ENCODE measurements at places on chromosomes 3 and 15.

GRCh38 chr15:40427188-40427587 lies 13.6 kb upstream of the BAHD1 start:
- no peak for DNase-seq

DNA sequence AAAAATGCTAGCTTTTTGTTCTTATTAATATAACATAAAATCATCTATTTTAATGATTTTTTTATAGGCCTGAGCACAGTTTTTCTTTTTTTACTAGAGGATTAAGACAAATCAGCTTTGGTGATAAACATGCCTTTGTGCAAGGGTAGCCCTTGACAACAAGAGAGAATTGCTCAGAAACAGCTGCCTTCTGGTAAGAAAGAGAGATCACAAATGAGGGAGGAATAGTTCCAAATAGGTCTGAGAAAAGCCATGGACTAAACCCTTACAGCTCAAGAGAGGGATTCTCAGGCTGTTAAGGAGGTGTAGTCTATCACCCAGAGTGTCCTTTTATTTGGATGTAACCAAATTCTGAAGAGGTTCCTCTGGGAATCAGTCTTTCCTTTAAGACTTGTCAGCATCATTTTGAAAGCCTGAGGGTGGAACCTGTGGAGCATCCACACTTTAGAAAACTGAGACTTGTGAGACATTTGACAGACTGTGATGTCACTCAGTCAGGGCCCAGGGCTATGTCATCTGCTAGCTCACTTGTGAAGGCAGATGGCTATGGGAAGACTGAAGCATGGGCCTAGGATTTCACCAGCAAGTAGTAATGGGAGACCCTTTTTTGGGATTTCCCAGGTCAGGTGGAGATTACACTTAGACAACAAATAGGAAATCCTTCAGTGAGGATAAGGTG lies 102.9 kb upstream of the KCNAB1 start:
- DNase-seq: no peak

DNA sequence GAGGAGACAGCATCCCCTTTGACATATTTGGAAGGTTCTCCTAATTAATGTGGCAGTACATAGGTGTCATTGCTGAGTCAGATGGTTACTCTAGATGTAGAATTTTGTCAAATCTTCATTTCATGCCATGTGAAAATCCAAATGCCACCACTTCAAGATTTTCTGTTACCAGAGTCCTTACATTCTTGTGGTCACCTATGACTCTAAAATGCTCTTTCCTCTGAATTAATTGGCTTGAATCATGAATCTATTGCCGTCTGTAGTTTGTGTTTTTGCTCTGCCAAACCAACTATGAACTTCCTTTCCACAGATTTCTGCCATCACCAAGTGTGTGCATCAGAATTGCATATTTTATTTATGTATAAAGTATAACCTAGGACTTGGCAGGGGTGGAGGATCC lies 269.4 kb upstream of the ZPLD1 start:
- DNase-seq: no peak

DNA sequence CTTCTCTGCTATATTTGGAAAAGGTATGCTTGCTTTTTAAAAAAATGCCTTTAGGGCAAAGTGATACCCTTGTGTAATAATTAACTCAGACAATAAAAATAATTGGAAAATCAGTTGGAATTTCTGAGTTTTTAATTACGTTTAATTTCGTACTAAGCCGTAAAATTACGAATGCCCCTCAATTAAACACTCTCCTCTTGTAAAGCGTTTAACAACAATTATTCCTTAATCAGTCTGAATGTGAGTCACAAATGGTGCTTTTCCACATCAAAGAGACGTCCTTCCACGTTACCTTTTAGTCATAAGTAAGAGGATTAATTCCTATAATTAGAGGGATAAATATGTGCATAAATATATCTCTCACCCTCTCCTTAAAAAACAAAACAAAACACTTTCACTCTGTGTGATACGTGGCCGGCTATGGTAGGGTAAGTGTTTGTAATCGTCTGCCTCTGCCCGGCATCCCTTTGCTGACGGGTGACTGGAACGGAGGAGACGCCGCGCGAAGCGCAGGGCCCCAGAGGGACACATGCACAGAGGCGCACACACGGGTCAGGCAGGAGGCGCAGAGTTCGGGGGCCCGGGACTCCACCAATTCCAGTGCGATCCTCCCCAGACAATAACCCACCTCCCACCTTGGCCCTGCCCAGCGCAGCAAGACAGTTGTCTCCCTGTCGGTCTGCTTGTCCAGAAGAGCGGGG lies 9.7 kb upstream of the MEIS2 start:
- DNase-seq: no peak

- no peak for DNase-seq
Measured at GRCh38 chr3:197219619-197220018, 78.8 kb downstream of the DLG1 start.

Measured in PC-9 (cell line).